ENCODE measurements at places on chromosomes 7 and 10.

DNA sequence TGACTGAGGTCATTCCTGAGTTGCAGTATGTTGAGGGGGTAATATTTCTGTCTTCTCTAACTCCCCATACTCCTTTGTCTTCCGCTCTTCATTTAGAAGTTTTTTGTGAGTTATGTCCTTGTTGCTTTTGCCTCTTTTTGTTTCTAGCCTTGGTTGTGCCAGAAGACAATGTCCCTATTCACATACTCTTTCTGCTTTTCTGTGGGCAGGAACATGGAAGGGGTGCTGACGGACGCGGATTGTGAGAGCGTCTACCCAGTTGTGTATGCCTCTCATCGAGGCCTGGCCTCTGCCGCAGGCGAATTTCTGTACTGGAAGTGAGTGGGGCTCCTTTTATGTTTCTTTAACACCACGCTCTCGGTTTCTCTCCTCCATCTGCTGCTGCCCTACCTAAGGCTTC, 20.5 kb downstream of the STAG3 start:
- DNase-seq = no peak

- no peak for DNase-seq
Observed at GRCh38 chr10:49298671-49298982, 343 bp upstream of the C10orf71 start.

GRCh38 chr7:156554488-156554887, 86.1 kb upstream of the RNF32 start:
- no peak for DNase-seq

GRCh38 chr10:117004227-117005025, 561 bp downstream of the SHTN1 start:
- no peak for DNase-seq

- DNase-seq = no peak
Observed at GRCh38 chr10:113412161-113412560, 140.7 kb upstream of the HABP2 start.

DNA sequence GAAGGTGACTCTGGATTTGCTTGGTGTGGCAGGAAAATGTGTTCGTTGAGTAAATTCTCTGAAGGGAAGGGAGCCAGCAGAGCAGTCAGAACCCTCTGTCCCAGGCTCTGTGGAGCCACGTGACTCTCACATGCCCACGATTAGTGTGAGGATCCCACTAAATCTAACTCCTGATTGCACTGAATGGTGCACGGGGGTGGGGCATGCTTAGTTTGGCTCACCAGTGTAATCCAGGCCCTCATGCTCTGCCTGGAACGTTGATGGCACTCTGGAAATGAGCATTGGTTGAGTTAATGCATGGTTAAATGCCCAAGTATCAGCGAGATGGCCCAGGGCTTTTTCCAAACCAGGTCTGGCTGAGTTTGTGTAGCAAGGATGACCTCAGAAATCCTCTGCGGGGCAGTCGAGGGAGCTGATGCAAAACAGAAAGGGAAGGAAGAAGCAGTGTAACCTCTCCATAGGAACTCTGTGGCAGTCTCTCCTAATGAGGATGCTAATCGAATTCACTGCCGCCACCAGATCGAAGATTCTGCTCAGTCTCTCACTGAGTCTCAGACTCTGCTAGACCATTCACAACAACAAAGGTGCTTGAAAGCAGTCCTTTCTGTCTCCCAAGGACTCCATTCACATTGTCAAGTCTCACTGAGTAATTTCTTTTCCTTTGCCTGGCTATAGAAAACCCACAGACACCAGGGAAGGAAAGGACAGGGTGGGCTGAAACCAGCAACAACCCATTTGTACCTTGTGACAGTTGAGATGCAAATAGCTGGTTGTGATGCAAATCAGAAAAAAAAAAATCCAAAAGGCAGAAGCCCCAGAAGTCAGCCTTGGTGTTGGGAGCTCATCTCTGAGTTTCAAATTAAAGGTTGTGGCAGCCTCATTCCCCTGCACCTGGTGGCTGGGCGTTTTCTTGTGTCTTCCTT, 98.1 kb downstream of the C10orf105 start:
- no peak for DNase-seq

DNA sequence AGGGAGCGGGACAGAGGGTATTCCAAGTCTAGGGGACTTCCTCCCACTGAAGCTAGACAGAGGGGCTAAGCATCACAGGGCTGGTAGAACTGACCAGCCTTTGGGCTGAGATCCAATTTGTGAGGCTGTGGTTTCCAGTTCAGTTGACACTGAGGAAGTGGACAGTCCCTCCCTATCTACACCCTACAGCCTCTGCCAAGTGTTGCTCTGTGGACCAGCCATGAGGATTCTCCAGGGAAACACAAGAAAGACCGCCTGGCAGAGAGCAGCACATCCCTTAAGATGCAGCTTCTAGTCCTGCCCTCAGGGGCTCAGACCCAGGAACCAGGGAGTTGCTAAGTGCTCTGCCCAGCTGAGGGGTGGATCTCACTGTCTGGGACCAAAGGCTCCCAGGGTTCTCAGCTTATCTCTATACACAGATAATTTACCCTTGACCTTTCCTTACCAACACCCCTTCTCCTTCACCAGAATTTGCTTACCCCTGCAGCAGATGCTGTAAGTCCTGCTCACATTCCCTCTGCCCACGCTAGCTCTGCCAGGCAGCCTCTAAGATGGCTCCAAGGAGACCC, 252.0 kb downstream of the SKIDA1 start:
- DNase-seq = no peak

DNA sequence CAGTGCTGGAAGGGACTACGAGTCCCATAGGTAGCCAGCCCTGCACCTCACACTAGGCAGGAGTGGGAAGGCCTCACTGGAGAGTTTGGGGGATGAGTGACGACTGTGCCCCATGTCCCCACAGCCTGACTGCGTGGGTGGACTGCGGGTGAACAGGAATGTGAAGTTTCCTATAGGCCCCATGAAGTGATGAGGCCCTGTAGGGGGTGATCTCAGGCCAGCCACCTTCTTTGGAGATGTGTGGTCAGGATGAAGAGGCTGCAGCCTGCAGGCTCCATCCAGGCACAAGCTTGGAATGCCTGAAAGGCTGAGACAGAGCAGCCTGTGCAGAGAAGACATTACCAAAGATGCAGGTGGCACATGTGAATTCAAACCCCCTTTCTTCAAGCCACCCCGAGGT, 94.9 kb downstream of the CPXM2 start:
- no peak for DNase-seq

GRCh38 chr10:3040069-3040468, 27.3 kb upstream of the PFKP start:
- no peak for DNase-seq

DNA sequence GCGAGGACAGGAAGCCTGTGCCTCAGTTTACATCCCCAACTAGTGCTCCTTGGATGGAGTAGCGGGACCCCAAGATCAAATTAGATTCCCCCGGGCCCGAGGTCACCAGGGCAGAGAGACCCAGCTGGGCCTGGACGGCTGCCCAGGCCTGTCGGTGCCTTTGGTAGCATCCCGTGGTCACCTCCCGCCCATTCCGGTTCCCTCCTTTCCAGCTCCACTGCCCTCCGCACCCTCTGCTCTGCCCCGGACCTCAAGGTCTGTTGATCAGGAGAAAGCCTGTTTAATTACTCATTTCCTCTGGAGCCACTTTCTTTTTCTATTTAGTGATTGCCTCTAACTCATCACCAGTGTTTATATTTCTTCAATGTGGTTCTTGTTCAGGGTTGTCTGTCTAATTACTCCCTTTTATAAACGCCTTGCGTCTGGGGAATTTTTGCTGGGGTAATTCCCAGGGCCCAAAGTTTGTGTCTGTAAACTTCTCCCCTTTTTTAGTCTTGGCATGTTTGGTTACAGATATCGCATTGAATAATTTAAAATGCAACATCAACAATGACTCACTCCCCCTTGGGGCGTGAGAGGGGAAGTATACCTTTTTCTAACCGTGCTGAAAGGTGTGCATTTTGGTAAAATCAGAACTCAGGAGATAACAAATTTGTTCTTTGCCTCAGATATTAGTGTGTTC, 1.9 kb downstream of the FOXK1 start:
- no peak for DNase-seq

DNA sequence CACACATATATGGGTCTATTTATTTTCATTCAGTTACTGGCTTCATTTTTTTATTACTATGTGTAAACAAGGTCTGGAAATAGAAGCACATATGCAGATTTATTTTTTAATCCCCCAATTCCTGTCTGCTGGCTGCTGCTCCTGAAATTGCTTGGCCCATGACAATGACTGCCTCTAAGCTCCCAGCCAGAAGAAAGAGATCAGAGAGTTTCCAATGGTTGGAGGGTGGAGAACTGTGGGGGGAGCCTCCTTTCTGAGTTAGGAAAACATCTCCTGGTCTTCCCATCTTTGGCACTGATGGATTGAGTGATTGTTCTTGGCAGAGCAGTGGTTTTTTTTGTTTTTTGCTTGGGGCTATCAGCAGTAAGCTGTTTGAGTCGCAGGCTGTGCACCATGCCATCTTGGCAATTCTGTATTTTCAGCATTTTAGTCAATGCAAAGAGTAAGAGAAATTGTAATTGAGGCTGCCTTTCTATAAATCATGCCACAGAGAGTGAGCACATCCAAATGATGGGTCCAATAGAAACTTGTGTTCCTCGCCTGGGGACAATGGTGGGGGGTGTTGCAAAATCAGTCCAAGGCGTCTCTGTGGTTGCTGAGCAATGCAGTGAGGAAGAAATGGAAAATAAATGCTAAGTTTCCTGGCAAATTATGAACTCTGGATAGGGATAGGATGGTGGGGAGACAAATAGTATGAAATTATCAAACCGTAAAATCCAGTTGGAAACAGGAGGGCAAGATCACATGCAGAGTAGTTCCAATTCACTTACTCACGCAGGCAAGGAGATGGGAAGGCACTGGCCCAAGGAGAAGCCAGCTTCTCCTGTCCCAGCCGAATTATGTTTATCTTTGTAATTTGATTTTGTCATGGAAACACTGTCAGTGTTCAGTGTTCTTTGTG, 382.4 kb downstream of the SORCS3 start:
- DNase-seq = no peak

DNA sequence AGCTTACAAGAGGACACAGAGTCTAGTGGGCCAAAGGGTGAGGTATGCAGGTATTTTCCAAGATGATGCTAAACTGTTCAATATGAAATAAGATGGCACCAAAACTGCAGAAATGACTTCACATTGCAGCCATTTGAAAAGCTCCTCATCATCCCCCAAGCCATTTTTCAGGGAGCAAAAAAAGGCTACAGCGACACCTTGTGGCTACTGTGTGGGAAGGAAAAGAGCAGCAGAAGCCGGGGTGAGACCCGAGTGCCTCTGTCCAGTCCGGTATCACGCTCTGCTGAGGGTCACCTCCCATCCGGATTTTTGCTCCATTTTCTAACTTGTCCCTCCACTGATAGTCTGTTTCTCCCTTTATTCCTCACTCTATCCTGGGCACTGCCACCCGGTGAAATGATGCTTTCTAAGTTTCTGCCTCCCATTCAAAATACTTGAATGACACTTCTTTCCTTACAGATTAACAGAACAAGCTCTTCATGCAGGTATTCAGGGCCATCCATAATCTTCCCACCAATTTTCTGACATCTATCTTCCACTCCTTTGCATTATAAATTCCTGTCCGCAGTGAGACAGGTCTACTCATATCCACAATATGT, 220.2 kb downstream of the DGKI start:
- no peak for DNase-seq

GRCh38 chr7:109073543-109073942, 503.9 kb downstream of the DNAJB9 start:
- DNase-seq = no peak

- DNase-seq = no peak
Observed at GRCh38 chr7:117950601-117951260, 77.5 kb upstream of the CTTNBP2 start.

DNA sequence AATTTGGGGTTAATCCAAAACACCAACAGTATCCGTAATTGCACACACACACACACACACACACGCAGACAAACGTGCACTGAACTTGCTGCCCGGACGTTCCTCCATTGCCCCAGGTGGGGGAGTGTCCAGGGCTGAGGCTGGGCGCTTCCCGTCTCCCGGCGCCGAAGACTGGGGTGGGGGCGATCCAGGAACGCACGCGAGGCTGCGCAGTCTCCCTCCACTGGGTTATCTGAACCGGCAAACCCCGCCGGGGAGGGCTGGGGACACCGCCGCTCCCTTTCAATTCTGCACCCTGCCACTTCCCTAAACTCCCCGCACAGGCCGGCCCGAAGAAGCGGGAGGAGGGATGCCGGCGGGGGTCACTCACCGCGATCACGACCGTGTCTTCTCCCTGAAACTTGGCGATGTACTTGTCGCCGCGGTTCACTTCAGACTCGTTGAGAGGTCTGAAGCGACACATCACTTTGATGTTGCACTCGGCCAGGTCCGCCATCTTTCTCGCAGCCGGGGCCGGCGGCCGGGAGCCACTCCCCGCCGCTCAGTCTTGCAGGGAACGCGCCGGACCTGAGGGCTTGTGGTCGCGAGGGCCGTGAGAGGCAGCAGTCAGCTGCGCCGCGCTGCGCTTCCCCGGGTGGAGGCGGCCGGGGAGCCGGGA, 618 bp downstream of the KIF5B start:
- DNase-seq = no peak

DNA sequence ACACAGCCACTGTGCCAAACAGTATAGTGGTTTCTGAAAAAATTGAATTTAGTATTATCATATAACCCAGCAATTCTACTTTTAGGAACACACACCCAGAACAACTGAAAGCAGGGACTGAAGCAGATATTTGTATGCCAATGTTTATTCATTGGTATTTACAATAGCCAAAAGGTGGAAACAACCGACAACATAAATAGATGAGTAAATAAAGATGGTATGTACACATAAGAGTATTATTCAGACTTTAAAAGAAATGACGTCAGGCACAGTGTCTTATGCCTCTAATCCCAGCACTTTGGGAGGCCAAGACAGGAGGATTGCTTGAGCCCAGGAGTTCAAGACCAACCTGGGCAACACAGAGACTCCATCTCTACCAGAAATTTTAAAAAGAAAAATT, 7.2 kb downstream of the CDCA7L start:
- no peak for DNase-seq

GRCh38 chr10:1645896-1646295, 91.4 kb downstream of the ADARB2 start:
- no peak for DNase-seq

- no peak for DNase-seq
Observed at GRCh38 chr10:76729841-76730487, 907.6 kb downstream of the KCNMA1 start.

DNA sequence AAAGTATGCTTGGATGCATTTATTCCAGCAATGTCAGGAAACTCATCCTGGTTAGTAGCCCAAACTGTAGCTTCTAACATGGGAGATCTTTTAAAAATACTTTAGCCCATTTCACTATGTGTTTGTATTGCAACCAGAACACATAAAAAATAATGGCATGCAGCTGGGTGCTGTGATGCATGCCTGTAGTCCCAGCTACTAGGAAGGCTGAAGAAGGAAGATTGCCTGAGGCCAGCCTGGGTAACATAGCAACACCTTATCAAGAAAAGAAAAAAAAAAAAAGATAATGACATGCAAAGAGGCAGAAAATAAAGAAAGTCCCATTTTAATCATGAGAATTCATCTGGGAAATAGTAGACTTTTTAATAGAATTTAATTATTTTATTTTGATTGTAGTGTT, 517.0 kb upstream of the TEX47 start:
- DNase-seq = no peak
